Spinal cord (tissue), 10 donors: ENCODE measurements at places on chromosomes 11 and 22.

GRCh38 chr22:30634471-30635233 is 929 bp upstream of the SLC35E4 start:
- peaks cover 8% of the 10 kb centered on the region for H3K36me3 ChIP-seq
- H3K4me1 ChIP-seq: peaks cover 33% of the 10 kb centered on the region
- DNase-seq: peak; percentile 93
- H3K27me3 ChIP-seq: no peaks in the 10 kb centered on the region
- H3K4me3 ChIP-seq: peak overlapping the region; percentile 45
- peak overlapping the region; percentile 85 for H3K27ac ChIP-seq

GRCh38 chr11:123006860-123007542 is 25.4 kb upstream of the BSX start:
- no peak overlapping the region for H3K27ac ChIP-seq
- no peaks in the 10 kb centered on the region for H3K4me1 ChIP-seq
- H3K4me3 ChIP-seq: no peak overlapping the region
- no peak for DNase-seq
- H3K27me3 ChIP-seq: no peaks in the 10 kb centered on the region
- no peaks in the 10 kb centered on the region for H3K36me3 ChIP-seq

- H3K4me1 ChIP-seq: no peaks in the 10 kb centered on the region
- DNase-seq: no peak
- H3K36me3 ChIP-seq: peaks cover 7% of the 10 kb centered on the region
- no peak overlapping the region for H3K27ac ChIP-seq
- no peaks in the 10 kb centered on the region for H3K27me3 ChIP-seq
- no peak overlapping the region for H3K4me3 ChIP-seq
These were observed 27.6 kb upstream of the RCE1 start for GRCh38 chr11:66815646-66816045.

- no peaks in the 10 kb centered on the region for H3K4me1 ChIP-seq
- H3K27ac ChIP-seq: no peak overlapping the region
- no peaks in the 10 kb centered on the region for H3K36me3 ChIP-seq
- no peak overlapping the region for H3K4me3 ChIP-seq
- no peak for DNase-seq
These were observed 18.3 kb downstream of the MS4A6A start for GRCh38 chr11:60164550-60165075.

DNA sequence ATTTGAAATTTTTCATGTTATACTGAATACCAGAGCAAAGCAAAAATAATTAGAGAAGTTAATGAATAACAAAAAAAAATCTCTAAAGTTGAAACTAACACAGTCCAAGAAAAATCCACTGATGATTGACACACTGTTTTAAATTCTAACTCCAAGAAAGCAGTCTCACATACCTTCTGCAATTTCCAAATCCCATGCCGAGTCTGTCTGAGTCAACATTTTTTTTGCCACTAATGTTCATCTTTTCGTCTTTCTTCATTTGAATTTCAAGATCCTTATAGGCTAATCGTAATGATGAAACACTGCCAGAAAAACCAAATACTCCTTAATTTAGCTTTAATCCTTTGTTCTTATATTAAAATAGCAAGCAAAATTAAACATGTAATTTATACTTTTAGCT is 39.5 kb downstream of the ARFGAP3 start:
- no peak overlapping the region for H3K27ac ChIP-seq
- no peak overlapping the region for H3K4me3 ChIP-seq
- peaks cover 19% of the 10 kb centered on the region for H3K36me3 ChIP-seq
- H3K27me3 ChIP-seq: no peaks in the 10 kb centered on the region

- H3K27ac ChIP-seq: peak overlapping the region; percentile 10
- H3K4me1 ChIP-seq: peaks cover 43% of the 10 kb centered on the region
- peak overlapping the region; percentile 21 for H3K4me3 ChIP-seq
- no peaks in the 10 kb centered on the region for H3K27me3 ChIP-seq
These were observed 543 bp upstream of the AP2A2 start for GRCh38 chr11:925158-925495.
